ENCODE measurements at places on chromosomes 16 and 17. TPM values are rescaled to one million over a fixed set of nuclear protein-coding genes. Genes with fewer than 3 reads are reported as not detected.

C16orf96 gene
- total RNA-seq: not detected

DNA sequence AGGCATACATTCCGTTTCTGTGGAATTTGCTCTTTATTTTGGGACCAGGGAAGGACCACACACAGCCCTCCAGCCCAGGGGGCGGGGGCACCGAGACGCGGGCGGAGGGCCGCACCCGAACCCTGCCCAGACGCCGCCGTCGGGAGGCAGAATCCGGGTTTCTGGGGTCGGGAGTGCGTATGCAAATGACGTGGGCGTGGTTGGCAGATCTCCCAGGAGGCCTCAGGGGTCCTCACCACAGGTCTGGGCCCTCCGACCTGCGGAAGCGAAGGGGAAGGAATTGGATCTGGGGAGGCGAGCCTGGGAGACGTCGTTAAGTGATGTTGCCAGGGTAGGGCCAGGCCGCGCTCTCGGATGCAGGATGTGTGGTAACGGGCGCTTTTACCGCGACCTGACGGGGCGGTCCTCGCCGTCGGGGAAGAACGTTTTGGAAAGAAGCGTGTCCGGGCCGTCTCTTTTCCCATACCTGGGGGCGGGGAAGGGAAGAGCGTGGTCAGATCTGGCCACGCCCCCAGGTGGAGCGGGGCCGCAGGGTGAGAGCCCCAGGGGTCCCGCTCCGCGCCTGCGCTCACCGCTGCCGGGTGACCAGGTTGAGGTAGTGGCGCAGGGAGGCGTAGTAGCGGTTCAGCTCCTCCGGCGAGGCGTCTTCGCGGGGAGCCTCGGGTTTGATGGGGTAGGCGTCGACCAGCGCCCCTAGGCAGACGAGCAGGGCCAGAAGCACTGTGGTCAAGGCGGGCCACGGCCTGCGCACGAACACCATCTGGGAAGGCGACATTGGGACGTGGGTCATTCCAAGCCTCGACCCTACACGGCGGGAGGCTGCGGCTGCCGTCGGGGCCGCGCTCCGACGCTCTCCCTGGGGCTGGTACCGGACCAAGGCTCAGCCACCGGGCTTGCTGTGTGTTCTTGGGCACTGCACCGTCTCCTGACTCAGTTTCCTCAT lies 745 bp downstream of the PYY start:
- no peak for DNase-seq

- no peak for DNase-seq
These were observed 202.4 kb downstream of the C16orf95 start for GRCh38 chr16:87114832-87115231.

DNA sequence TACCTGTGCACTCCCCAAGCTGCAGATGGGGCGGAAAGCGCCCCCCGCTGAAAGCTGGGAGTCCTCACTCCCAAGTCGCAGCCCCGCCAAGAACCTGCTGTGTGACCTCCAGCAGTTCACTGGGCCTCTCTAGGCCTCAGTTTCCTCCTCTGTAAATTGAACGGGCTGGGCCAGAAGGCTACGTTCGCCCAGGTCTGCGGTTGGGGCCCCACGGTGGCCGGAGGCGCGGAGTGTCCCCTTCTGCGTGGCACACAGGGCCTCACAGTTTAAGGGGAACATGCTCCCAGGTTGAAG lies 628 bp downstream of the GALK1 start:
- DNase-seq: no peak

DNA sequence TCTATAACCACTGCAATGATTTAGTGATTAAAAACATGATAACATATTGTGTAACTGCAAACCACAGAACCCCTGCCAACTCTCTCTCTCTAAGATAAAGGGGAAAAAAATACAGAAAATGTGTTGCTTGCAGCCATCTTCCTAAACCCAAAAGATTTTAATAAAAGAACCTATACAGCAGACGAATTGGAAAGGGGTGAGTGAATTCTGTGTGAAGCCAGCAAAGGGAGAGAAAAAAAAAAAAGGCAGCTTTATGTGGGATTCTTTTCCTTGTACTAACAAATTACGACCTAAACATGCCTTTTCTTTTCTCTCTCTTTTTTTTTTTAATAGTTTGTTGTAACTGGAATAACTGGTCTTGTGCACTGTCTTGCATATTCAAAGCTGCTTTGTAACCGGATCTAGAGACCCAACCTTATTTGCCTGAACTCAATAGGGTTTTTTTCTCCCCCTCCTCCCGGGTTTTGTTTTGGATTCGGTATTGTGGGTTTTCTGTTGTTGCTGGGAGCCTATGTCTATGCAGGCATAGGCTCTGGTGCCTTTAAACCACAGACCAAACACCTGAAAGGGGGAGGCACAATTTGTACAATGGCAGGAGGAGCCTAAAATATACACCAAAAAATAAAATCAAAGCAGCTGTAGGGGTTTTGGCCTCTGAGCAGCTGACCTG lies 7.0 kb upstream of the ZFHX3 start:
- DNase-seq: no peak
